ENCODE measurements at places on chromosomes 13 and 19.

DNA sequence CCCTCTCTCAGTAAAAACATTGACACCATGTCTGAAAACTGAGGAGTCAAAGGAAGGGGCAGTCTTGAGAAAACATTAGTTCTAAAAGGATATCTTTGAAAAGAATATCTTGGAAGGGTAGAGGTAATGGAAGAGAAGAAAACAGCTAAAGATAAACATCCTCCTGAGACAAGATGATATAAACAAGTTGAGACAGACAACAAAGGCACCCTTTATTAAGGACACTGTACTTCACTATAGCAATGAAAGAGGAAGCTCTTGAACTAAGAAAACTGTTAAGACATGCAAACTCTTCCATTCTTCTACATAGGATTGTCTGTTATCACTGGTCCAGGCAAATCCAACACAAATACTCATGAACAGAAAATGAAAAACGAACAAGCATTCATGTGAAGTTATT is 46.3 kb downstream of the MTMR6 start:
- no peaks in the 10 kb centered on the region for H3K27me3 ChIP-seq
- peaks cover 13% of the 10 kb centered on the region for H3K36me3 ChIP-seq
- no peaks in the 10 kb centered on the region for H3K4me1 ChIP-seq
- DNase-seq, result no peak
- H3K27ac ChIP-seq, result no peak overlapping the region

DNA sequence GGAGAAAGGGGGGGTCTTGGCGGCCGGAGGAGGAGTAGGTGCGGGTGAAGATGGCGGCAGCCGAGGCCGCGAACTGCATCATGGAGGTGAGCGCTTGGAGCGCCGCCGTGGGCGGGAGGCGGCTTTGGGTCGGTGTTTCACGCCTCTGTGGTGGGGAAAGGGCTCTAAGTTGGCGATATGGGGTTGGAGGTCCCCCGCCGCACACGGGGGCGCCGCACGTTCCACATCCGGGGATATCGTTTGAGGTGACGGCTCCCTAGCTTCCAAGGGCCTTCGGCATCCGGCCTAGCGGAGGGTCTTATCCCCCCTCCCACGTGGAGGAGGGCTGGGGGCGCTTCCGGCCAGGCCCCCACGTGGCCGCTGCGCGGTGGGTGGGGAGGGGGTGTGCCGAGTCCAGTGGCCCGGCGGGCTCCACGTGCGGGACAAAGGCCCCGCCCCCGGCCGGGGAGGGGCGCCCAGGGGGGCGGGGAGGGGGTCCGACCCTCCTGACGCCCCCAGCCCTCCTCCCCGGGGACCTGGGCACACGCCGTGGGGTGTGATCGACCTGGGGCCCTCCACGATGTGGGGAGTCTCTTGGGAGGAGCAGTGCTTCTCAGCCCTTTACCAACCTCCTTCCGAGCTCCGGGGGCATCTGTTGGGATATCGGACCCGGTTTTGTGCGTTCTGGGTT is at the start of gene PRMT1:
Gene PRMT1 (plus strand): TSS at position 41 of the 670 bp plus-strand sequence. CDS start 10 bp downstream, at position 51.
- peaks cover 6% of the 10 kb centered on the region for H3K36me3 ChIP-seq
- H3K27me3 ChIP-seq, result no peaks in the 10 kb centered on the region
- peak within 1 kb of the TSS; percentile 97 for H3K27ac ChIP-seq

- no peaks in the 10 kb centered on the region for H3K27me3 ChIP-seq
- DNase-seq, result no peak
- no peaks in the 10 kb centered on the region for H3K4me1 ChIP-seq
These were observed 206.1 kb downstream of the SUCLA2 start for GRCh38 chr13:47794963-47795362.

- H3K36me3 ChIP-seq, result no peaks in the 10 kb centered on the region
- no peak overlapping the region for H3K27ac ChIP-seq
- peaks cover 32% of the 10 kb centered on the region for H3K27me3 ChIP-seq
- DNase-seq, result peak; percentile 44
- peak overlapping the region; percentile 83 for H3K4me3 ChIP-seq
These were observed 397 bp downstream of the DACT3 start for GRCh38 chr19:46660551-46661019.

DNA sequence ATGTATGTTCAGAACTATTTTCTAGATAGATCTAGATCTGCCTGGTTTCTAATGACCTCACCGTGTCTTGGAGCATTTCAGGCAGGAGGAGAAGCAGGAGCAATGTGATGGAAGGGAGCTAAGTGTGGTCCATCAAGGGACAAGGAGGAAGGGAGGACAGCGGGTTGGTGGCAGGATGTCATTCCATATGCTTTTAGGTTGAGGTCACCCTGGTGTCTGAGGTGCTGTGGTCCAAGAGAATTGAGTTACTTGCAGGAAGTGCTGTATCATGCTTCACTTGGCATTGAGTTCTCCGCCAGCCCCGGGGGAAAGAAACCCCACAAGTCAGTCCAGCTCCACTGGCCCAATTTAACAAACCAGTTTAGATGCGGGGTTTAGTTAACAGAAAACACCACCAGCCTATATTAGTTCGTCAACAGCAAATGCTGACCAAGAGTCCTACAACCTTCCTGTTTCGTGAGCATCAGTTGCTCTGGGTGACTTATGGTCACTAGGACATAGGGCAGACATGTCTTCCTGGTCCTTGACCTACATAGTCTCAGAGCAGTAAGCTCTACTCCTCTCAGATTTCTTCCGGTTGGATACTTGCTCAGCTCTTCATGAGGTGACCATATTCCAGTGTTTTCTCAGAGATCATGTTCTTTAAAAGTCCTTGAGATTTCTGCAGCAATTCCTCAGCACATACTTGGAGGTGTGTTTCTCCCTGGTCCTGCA is 79.4 kb downstream of the MBNL2 start:
- peaks cover 2% of the 10 kb centered on the region for H3K4me1 ChIP-seq
- H3K4me3 ChIP-seq, result no peak overlapping the region
- H3K27ac ChIP-seq, result no peak overlapping the region
- peaks cover 3% of the 10 kb centered on the region for H3K36me3 ChIP-seq

- H3K4me1 ChIP-seq, result no peaks in the 10 kb centered on the region
- no peak overlapping the region for H3K4me3 ChIP-seq
- H3K27me3 ChIP-seq, result peaks cover 15% of the 10 kb centered on the region
- DNase-seq, result no peak
- H3K36me3 ChIP-seq, result no peaks in the 10 kb centered on the region
These were observed 9.9 kb upstream of the SPART start for GRCh38 chr13:36356058-36356457.

DNA sequence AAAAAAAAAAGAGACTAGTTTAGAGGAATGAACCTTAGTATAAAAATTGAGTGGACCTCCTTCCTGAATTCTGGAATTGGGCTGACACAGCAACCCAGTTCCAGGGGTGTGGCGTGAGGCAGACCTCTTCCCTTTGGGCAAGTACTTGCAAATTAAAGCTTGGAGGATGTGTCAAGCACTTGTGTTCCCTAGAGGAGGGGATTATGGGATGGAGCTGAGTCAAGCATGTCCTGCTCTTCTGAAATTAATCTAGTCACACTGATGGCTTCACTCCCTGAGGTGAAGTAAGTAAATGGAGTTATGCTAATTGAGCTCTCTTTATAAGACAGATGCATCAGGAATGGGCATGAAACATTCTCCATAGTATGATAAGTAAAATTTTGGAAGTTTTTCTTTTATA is 107.7 kb upstream of the HTR2A start:
- H3K36me3 ChIP-seq, result no peaks in the 10 kb centered on the region
- no peaks in the 10 kb centered on the region for H3K4me1 ChIP-seq
- H3K27me3 ChIP-seq, result peaks cover 18% of the 10 kb centered on the region
- no peak overlapping the region for H3K4me3 ChIP-seq
- no peak for DNase-seq

GRCh38 chr13:32253911-32254399 is 61.2 kb downstream of the ZAR1L start:
- no peak for DNase-seq
- H3K27me3 ChIP-seq, result peaks cover 13% of the 10 kb centered on the region
- H3K27ac ChIP-seq, result no peak overlapping the region
- no peak overlapping the region for H3K4me3 ChIP-seq
- H3K4me1 ChIP-seq, result no peaks in the 10 kb centered on the region

- no peak overlapping the region for H3K27ac ChIP-seq
- no peak overlapping the region for H3K4me3 ChIP-seq
- H3K36me3 ChIP-seq, result peaks cover 30% of the 10 kb centered on the region
- no peaks in the 10 kb centered on the region for H3K27me3 ChIP-seq
- no peak for DNase-seq
- H3K4me1 ChIP-seq, result peaks cover 10% of the 10 kb centered on the region
These were observed 15.2 kb upstream of the THSD1 start for GRCh38 chr13:52421216-52421615.

DNA sequence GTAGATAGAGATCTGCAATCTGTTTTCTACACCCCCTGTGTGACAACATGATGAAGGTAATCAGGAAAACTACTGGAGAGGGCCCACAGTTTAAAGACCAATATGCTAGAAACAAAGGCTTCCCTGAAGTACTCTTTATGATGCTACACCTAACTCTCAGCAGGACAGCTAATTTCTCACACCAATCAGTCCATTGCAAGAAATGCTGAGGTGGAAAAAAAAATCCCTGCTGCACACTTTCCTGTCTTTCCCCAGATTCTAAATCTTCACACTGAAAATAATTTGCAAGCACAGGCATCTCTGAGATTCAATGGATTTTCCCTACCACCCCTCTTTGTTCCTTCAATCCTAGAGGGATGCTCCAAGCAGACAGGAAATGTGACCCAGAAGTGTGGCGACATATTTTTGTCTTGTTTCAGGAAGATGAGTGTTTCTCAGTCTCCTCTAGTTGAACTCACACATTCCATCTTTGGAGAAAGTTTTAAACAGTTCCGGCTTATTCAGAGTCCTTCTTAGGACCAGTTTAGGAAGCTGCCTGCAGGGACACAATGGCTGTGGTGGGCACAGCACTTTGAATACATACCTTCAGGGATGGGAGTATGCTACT is 671.6 kb downstream of the DIAPH3 start:
- DNase-seq, result no peak
- H3K27ac ChIP-seq, result no peak overlapping the region
- no peak overlapping the region for H3K4me3 ChIP-seq
- H3K27me3 ChIP-seq, result no peaks in the 10 kb centered on the region
- no peaks in the 10 kb centered on the region for H3K36me3 ChIP-seq

- no peak overlapping the region for H3K27ac ChIP-seq
- peaks cover 2% of the 10 kb centered on the region for H3K4me1 ChIP-seq
- H3K27me3 ChIP-seq, result no peaks in the 10 kb centered on the region
- H3K36me3 ChIP-seq, result no peaks in the 10 kb centered on the region
- H3K4me3 ChIP-seq, result no peak overlapping the region
These were observed 224.0 kb upstream of the UBL3 start for GRCh38 chr13:30074431-30074830.

- peaks cover 6% of the 10 kb centered on the region for H3K36me3 ChIP-seq
- no peak overlapping the region for H3K27ac ChIP-seq
- no peaks in the 10 kb centered on the region for H3K27me3 ChIP-seq
- no peaks in the 10 kb centered on the region for H3K4me1 ChIP-seq
- H3K4me3 ChIP-seq, result no peak overlapping the region
These were observed 220.4 kb downstream of the VWA8 start for GRCh38 chr13:41740479-41740878.

DNA sequence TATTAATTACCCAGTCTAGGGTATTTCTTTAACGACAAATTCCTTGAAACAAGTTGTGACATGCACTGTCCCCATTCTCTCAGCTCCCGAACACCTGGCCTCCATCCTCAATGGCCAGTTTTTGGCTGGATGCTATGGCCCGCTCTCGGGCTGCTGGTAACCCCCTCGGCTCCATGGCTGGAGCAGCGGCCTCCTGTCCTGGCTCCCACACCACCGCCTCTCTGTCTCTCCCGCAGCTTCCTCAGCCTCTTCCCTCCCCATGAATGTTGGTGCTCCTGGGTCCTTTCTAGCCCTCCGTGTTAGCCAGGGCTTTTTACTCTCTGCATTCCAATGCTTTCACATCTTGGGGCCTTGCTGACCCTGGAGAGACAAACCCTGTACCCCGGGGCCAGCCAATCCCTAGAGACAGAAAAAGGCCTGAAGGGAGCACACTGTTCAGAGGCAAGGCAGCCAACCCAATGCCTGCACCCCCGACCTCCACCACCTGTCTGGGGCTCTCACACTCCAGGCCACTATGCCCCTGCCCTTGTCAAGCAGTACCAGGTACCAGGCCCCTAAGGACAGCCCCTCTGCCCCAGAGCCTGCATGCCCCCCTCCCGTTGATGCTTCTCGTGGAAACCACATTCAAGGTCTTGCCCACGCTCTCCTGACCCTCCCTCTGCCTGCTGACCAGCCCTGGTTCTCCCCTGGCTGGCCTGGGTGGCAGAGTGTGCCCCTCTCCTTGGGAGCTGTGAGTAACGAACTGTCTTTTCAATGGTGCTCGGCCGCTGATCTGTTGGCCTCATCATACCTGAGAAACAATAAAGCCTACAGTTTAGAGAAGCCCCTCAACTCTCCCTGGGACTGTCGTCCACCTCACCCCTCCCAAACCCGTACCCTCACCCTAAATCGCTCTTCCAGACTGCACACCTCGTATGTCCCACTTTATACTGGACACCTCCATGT is 86.9 kb upstream of the GPR183 start:
- no peak overlapping the region for H3K4me3 ChIP-seq
- peaks cover 6% of the 10 kb centered on the region for H3K4me1 ChIP-seq
- no peak for DNase-seq
- H3K27ac ChIP-seq, result peak overlapping the region; percentile 30
- H3K36me3 ChIP-seq, result peaks cover 6% of the 10 kb centered on the region

GRCh38 chr13:92833071-92833470 is 393.5 kb upstream of the GPC6 start:
- no peaks in the 10 kb centered on the region for H3K27me3 ChIP-seq
- H3K27ac ChIP-seq, result no peak overlapping the region
- no peaks in the 10 kb centered on the region for H3K4me1 ChIP-seq
- no peak for DNase-seq
- no peaks in the 10 kb centered on the region for H3K36me3 ChIP-seq
- no peak overlapping the region for H3K4me3 ChIP-seq

DNA sequence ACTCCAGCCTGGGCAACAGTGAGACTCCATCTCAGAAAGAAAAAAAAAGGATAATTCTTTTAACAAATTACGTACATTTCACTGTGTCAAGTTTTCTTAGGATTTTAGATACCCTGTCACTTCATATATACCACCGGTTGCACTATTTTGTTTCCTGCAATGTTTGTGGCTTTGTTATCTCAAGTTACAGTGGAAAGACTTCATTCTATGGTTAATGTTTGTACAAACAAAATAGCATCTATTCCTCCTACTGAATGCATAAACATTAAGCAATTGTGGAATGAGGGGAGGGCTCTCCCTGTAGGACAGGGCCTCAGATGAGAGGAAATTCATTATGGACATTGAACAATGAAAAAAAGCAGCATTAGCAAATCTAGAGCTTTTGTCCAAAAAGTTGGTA is 120.1 kb downstream of the DNAJC3 start:
- H3K4me1 ChIP-seq, result no peaks in the 10 kb centered on the region
- H3K4me3 ChIP-seq, result no peak overlapping the region
- no peak overlapping the region for H3K27ac ChIP-seq
- H3K27me3 ChIP-seq, result no peaks in the 10 kb centered on the region

GRCh38 chr13:69551193-69551592 is 556.4 kb upstream of the ATXN8OS start:
- H3K36me3 ChIP-seq, result no peaks in the 10 kb centered on the region
- H3K27ac ChIP-seq, result no peak overlapping the region
- no peak for DNase-seq

- no peaks in the 10 kb centered on the region for H3K4me1 ChIP-seq
- H3K36me3 ChIP-seq, result no peaks in the 10 kb centered on the region
- H3K27me3 ChIP-seq, result peaks cover 6% of the 10 kb centered on the region
These were observed 27.4 kb downstream of the STARD13 start for GRCh38 chr13:33257841-33258807.
